ENCODE measurements at places on chromosomes 4 and X.

DNA sequence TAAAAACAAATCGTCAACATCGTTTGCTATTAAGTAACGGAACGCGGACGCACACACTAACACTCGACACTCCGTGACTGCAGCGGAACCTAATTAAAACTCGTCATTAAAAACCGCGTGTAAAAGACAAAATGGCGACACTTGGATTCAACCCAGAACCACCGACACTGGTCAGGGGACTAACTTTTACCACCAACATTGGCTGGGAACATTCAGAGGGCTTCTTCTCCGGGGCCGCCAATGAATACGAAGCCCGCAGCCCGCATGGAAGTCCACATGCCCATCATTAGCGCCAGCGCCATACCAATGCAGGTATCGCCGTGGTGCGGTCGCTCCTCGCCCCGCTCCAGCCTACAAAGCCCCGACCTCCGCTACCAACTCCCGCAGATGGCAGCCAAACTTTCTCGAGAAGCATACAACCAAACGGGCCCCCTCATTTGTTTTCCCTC, 498 bp downstream of the RBMX start:
- H3K4me1 ChIP-seq: no peaks in the 10 kb centered on the region
- peaks cover 10% of the 10 kb centered on the region for H3K36me3 ChIP-seq
- no peak for DNase-seq
- H3K27me3 ChIP-seq: no peaks in the 10 kb centered on the region
- peak overlapping the region; percentile 97 for H3K4me3 ChIP-seq

GRCh38 chr4:169335331-169335730, 64.6 kb upstream of the SH3RF1 start:
- no peak overlapping the region for H3K4me3 ChIP-seq
- H3K36me3 ChIP-seq: no peaks in the 10 kb centered on the region
- DNase-seq: peak; percentile 86
- H3K4me1 ChIP-seq: peaks cover 27% of the 10 kb centered on the region
- peak overlapping the region; percentile 48 for H3K27ac ChIP-seq

DNA sequence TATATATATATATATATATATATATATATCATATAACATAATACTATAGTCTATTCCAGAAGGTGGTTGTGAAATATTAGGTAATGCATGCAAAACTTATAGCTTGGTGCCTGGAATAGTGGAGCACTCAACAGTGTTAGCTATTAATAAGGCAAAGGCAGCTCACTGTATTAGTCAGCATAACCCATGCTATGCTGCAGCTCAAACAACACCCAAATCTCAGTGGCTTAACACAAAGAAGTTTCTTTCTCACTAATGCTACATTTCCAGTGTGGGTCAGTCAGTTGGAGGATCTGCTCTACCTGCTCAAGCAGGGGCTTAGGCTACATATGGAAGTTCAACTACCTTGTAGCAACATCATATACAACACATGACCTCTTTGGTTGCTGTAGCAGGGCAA, 5.2 kb upstream of the RPGR start:
- no peak for DNase-seq
- H3K27me3 ChIP-seq: no peaks in the 10 kb centered on the region
- H3K4me3 ChIP-seq: no peak overlapping the region
- no peaks in the 10 kb centered on the region for H3K36me3 ChIP-seq

- H3K27me3 ChIP-seq: no peaks in the 10 kb centered on the region
- peak overlapping the region; percentile 33 for H3K4me3 ChIP-seq
- H3K27ac ChIP-seq: peak overlapping the region; percentile 38
- peaks cover 26% of the 10 kb centered on the region for H3K4me1 ChIP-seq
Measured at GRCh38 chrX:130120746-130121504, 10.6 kb upstream of the ELF4 start.

GRCh38 chr4:137526681-137527080, 5.6 kb downstream of the PCDH18 start:
- peaks cover 16% of the 10 kb centered on the region for H3K4me1 ChIP-seq
- no peak overlapping the region for H3K27ac ChIP-seq
- H3K4me3 ChIP-seq: no peak overlapping the region
- H3K27me3 ChIP-seq: no peaks in the 10 kb centered on the region
- H3K36me3 ChIP-seq: peaks cover 2% of the 10 kb centered on the region

DNA sequence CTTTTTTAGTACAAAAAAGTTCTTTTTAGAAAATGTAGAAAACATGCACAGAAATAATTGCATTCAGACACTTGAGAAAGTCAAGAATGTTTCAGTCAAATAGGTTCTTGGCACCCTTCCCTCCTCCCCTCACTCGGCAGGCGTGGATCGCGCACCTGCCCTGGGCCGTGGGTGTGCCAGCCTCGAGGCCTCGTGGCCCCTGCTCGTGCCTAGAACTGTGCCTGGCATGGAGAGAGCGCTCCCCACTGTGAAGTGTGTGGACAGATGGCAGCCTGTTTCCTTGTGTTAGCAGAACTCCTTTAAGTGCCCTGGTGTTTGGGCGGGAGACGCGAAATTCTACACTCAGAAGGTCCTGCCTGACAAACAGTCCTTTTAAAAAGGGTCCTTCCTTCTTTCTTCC, 14.7 kb downstream of the RGS12 start:
- H3K27me3 ChIP-seq: no peaks in the 10 kb centered on the region
- peaks cover 15% of the 10 kb centered on the region for H3K4me1 ChIP-seq
- no peaks in the 10 kb centered on the region for H3K36me3 ChIP-seq
- H3K27ac ChIP-seq: no peak overlapping the region

- H3K36me3 ChIP-seq: no peaks in the 10 kb centered on the region
- no peak overlapping the region for H3K4me3 ChIP-seq
- DNase-seq: no peak
- H3K4me1 ChIP-seq: no peaks in the 10 kb centered on the region
Measured at GRCh38 chr4:170931321-170931720, 841.6 kb upstream of the AADAT start.

GRCh38 chrX:10175319-10175871, 18.6 kb downstream of the CLCN4 start:
- H3K27ac ChIP-seq: peak overlapping the region; percentile 65
- H3K36me3 ChIP-seq: no peaks in the 10 kb centered on the region
- no peaks in the 10 kb centered on the region for H3K27me3 ChIP-seq
- H3K4me1 ChIP-seq: peaks cover 18% of the 10 kb centered on the region

DNA sequence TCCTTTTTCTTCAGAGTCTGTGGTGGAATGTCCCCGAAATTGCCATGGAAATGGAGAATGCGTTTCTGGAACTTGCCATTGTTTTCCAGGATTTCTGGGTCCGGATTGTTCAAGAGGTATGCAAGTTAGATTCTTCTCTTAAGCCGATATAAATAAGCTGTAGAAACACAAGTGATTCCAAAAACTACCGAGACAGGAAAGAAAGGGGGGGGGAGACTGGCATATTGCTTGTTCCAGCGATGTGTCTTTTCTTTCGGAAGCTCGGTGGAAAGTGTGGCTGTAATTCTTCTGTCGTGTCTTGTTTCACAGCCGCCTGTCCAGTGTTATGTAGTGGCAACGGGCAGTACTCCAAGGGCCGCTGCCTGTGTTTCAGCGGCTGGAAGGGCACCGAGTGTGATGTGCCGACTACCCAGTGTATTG, 236.9 kb downstream of the DCTD start:
- peaks cover 5% of the 10 kb centered on the region for H3K36me3 ChIP-seq
- DNase-seq: peak; percentile 22
- no peak overlapping the region for H3K4me3 ChIP-seq
- no peak overlapping the region for H3K27ac ChIP-seq

DNA sequence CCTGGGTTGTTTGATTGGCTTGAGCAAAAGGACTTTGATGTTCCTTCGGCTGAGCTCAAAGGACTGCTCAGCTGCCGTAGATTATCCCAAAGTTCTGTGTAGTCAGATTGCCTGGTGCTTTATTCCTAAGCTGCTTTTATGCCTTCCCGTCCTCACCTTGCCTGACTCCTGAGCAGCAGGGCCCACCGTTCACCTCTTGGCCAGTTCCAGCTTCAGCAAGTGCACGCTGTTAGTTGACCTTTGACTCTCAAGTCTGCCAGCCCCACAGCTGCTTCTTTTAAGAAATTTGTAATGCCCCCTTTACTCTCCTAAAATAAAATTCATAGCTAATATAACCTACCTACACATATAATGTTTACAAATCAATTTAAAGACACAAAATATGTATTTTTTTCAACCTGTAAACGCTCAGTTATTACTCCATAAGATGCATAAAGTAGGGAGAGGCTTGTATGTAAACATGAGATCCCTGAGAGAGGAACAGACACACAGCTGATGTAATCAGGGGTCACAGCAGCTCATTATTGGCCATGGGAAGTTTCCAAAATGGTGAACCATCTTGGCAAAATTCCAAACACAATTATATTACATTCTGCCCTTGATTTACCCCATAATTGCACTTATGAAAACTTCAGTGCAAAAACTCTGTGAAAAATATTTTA, 28.6 kb downstream of the UCHL1 start:
- no peak overlapping the region for H3K4me3 ChIP-seq
- DNase-seq: no peak
- no peaks in the 10 kb centered on the region for H3K27me3 ChIP-seq
- no peaks in the 10 kb centered on the region for H3K4me1 ChIP-seq

DNA sequence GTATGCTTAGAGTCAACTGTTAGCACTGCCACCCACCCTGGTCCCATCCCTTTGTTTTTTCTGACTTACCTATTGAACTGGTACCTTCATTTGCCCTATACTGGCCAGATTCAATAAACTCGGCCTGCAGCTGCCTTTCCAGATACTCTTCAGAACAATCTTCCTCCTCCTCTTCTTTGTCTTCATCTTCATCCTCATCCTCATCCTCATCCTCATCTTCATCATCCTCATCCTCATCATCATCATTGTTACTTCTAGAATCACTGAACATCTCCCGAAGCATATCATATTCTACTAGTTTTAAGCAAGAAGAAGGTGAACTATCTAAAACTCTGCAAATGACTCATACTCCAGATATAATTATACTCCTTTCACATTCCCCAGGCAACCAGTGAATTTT, 14.9 kb downstream of the TAF7L start:
- H3K27ac ChIP-seq: no peak overlapping the region
- H3K27me3 ChIP-seq: no peaks in the 10 kb centered on the region
- no peaks in the 10 kb centered on the region for H3K4me1 ChIP-seq
- H3K4me3 ChIP-seq: no peak overlapping the region
- no peak for DNase-seq
- no peaks in the 10 kb centered on the region for H3K36me3 ChIP-seq

DNA sequence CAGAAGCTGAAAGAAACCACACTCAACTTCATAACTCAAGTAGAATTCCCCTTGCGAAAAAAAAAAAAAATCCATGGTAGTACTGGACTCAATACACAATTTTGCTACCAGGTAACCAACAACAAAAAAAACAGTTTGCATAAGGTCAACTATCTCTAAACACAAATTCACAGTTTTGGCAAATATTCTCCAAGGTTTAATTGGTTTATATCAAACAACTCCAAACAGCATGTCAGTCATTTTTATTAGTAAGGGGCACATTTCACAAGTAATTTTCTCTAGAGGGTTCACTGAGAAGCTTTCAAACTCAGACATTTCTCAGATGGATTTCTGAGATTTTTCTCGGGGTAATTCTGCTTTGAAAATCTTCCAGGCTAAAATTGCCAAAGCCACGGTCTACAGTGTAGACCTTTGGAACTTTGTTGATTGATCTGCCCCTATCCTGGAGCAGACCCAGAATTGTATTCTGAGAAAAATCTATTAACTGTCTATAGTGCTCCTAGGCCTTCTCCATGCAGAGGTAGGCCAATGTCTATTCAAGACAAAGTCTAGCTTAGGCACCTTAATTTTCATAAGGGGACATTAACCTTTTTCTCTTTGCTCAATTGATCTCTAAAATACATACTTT, 73.7 kb upstream of the NFKB1 start:
- H3K27me3 ChIP-seq: no peaks in the 10 kb centered on the region
- peaks cover 11% of the 10 kb centered on the region for H3K4me1 ChIP-seq
- no peaks in the 10 kb centered on the region for H3K36me3 ChIP-seq
- no peak overlapping the region for H3K27ac ChIP-seq
- H3K4me3 ChIP-seq: no peak overlapping the region

- no peaks in the 10 kb centered on the region for H3K27me3 ChIP-seq
- H3K4me3 ChIP-seq: no peak overlapping the region
- no peaks in the 10 kb centered on the region for H3K4me1 ChIP-seq
- H3K36me3 ChIP-seq: no peaks in the 10 kb centered on the region
- no peak overlapping the region for H3K27ac ChIP-seq
Measured at GRCh38 chr4:56255820-56256219, 131.5 kb downstream of the AASDH start.

GRCh38 chr4:28469886-28470285, 1609.2 kb downstream of the STIM2 start:
- H3K4me1 ChIP-seq: no peaks in the 10 kb centered on the region
- no peaks in the 10 kb centered on the region for H3K36me3 ChIP-seq
- H3K27me3 ChIP-seq: no peaks in the 10 kb centered on the region
- H3K27ac ChIP-seq: no peak overlapping the region
- no peak for DNase-seq

DNA sequence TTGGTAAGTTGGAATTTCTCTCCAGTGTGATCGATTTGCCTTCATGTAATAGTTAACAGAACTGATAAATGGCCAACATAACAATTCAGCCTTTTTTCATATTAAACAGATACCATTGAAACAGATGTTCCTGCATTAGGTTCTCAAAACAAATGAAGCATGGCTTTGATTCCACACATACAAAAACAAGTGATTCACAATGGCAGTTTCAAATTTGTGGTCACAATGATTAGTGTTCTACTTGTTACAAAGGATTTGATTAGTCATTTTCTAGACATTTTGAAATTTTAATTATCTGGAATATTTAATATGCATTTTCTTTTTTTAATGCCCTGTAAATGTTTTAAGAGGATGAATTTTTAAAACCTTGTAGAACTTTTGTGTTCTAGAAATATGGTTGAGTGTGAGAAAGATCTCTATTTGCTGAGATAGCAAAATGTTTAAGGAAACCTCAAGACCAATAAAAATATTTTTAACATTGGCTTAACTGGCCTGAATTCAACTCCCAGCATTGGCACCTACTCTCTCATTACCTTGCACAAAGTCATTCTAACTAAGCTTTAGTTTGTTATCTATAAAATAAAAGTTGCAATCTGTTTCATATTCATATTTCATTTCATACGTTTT, 18.9 kb upstream of the GLRA3 start:
- no peaks in the 10 kb centered on the region for H3K4me1 ChIP-seq
- H3K36me3 ChIP-seq: no peaks in the 10 kb centered on the region
- DNase-seq: no peak
- H3K27ac ChIP-seq: no peak overlapping the region
- H3K27me3 ChIP-seq: no peaks in the 10 kb centered on the region
- no peak overlapping the region for H3K4me3 ChIP-seq

DNA sequence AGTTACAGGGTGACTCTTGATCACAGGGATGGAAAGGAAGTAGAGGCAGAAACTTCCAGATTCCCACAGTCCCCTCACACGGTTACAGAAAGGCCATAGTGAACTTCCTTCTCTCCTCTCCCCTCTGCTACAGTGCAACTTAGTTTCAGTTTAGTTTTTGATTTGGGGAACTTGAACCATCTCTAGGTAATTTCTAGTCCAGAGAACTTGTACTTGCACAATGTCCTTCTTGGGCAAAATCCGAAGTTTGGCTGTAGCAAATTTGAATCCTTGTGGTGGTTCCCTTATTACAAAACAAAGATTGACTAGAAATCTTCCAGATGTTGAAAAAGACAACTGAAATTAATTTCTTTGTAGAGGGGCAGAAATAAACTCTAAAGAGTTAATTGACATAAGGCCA, 1.2 kb upstream of the BLTP1 start:
- H3K36me3 ChIP-seq: no peaks in the 10 kb centered on the region
- no peak overlapping the region for H3K27ac ChIP-seq
- no peaks in the 10 kb centered on the region for H3K27me3 ChIP-seq
- no peak for DNase-seq
- H3K4me1 ChIP-seq: peaks cover 8% of the 10 kb centered on the region
- no peak overlapping the region for H3K4me3 ChIP-seq

All from astrocyte (in vitro differentiated cells and primary cell).